Effector memory CD8-positive, alpha-beta T cell (primary cell): ENCODE measurements at places on chromosomes 13 and 19.

DNA sequence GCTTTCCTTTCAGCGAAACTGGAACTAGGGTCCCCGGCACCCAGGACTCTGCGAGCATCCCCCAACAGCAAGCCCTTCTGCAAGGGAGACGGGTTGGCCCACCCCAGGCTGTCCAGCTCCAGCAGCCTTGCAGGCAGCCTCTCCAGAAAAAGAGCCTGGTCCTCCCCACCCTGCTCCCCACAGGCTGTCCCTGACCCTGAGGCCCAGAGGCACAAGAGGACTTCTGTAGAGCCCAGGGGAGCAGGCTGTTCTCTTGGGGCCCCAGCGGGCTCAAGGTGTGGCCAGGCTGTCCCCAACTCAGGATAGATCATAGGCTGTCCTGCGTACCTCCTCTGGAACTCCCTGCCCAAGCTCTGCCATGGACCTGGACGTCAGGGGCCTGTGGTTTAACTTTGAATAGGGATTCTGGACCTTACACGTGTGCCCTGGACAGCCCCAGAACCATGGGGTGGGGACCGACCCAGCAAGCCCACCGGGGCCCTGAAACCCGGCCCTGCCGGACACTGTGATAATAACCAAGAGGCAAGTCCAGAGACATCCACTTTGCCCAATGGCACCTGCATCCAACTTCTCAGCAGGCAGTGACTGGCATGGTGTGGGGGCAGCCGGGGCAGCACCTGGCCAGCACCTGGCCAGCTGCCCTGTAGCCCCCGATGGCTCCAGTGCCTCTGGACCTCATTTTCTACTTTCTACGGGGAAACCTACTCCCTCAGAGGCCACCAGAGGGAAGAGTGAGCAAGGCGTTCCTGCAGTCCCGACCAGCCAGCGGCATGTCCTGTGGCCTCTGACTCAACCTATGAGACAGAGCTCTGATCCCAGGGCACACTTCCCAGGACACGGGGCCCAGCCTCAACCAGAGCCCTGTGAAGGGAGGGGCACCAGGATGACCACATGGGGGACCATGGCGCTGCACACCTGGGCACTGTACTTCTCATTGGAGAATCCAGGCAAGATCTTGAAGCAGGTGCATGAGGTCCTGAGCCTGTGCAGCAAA is 50.9 kb upstream of the TPM4 start:
- no peak for DNase-seq

GRCh38 chr13:45847554-45848224 is 3.9 kb downstream of the SIAH3 start:
- no peak for DNase-seq

DNA sequence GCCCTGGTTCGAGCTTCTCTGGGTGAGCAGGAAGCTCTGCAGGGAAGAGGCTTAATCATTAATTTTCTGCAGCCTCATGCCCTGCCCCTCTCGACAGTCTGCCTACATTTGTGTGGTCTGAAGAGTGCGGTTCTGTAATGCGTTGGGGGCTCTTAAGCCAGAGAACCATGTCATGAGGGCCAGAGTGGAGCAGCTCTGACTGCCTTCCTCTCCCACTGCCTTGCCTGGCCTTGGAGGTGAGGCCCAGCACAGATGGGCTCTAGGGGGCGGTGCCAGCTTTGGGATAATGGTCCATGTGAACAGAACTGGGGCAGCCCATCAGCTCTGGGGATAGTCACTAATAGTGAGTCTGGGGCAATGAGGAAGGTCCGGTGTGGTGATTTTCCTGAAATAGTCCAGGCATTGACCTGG is 5.7 kb downstream of the FGF9 start:
- DNase-seq: no peak

- DNase-seq: peak; percentile 63
These were observed 54.3 kb downstream of the GATAD2A start for GRCh38 chr19:19459707-19460251.

- DNase-seq: no peak
These were observed 35.4 kb downstream of the GSX1 start for GRCh38 chr13:27827646-27828045.

DNA sequence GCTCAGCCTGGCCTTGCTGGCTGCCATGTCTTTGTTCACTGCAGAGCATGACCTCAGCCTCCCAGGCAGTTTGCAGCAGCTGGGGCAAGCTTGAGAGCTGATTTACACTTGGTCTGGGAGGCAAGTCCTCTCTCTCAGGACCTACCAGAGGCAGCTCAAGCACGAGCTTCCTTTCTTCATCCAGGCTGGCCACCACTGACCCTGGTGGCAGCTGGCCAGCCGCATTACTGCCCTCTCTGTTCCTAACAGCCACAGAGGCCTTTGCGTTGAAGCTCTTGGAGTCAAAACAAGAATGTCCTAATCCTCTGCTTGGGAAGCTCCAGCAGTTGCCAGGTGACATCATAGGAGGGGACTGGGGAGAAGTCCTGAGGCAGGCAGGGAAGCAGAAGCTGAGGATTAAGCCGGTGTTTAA is 85.7 kb downstream of the NUFIP1 start:
- DNase-seq: no peak

DNA sequence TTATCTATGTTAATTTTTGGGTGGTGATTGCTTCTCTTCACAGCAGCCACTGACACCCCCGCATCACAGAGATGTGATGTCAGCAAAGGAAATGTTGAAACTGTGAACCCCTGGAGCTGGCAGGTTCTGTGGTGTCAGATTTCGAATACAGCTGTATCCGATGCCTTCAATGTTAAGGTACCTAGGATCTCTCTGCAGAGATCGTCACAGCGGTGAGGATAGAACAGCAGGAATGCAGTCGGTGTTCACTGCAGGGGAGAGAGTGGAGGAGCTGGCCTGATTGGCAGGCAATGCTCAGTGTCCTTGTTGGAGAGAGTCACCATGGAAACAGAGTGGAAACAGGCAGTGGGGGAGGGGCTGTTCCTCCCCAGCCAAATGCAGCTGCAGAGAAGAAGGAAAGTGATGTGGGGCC is 79.5 kb upstream of the ZNF835 start:
- no peak for DNase-seq

GRCh38 chr13:111247552-111247951 is 72.9 kb upstream of the TEX29 start:
- no peak for DNase-seq

DNA sequence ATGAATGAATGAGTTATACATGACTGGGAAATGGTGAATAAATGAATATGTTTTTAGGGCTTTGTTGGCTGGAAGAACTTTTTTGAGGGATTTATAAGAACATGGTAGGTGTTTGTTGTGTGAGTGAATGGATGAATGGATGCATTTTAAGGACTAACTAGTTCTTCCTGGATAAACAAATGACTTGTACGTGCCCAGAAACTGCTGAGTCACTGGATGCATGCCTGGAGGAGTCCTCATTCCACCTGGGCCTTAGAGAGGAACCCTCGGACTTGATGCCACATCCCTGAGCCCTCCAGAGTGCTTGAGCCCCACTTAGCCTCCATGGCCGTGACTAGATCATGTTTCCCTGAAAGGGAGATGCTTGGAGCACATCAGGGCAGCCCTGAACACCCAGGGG is 153.4 kb downstream of the DPF1 start:
- DNase-seq: no peak

DNA sequence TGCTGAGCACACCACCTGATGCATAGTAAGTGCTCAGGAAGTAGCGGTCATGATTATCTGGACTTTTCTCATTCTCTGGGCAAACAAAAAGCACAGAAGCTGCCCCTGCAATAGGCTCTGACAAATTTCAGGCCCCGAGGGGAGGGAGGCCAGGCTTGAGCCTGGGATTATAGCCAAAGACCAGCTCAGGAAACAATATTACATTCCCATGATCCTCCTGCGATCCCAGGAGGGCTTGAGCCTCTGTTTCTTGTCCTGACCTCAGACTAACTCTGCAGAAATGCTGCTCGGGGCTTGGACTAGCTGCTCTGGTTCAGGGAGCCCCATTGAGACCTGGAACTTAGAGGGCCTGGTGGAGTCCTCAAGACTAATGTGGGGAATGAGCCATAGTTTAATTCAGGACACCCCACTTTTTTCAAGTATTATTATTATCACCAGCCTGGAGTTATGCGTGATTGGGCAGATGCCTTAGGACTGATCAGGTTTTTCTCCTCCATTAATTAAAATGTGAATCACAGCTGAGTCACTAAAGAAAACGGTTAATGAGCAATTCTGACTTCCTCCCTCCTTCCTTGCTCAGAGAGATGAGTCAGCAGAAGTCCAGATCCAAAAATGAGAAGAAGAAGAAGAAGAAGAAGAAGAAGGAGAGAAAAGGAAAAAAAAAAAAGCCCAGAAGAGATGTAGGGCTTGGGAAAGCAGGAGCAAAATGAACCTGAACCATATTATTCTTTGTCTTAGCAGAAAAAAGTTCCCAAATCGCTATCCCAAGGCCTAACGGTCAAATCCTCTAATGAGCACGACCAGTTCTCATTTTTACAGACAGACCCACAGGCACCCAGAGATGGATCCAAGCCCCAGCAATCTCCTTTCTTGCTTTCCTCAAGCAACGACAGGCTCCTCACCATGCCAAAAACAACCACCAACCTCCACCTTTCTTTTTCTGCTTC is 107.2 kb downstream of the CACNA1A start:
- DNase-seq: no peak

- DNase-seq: no peak
These were observed 6.4 kb downstream of the ZNF808 start for GRCh38 chr19:52533901-52534300.

DNA sequence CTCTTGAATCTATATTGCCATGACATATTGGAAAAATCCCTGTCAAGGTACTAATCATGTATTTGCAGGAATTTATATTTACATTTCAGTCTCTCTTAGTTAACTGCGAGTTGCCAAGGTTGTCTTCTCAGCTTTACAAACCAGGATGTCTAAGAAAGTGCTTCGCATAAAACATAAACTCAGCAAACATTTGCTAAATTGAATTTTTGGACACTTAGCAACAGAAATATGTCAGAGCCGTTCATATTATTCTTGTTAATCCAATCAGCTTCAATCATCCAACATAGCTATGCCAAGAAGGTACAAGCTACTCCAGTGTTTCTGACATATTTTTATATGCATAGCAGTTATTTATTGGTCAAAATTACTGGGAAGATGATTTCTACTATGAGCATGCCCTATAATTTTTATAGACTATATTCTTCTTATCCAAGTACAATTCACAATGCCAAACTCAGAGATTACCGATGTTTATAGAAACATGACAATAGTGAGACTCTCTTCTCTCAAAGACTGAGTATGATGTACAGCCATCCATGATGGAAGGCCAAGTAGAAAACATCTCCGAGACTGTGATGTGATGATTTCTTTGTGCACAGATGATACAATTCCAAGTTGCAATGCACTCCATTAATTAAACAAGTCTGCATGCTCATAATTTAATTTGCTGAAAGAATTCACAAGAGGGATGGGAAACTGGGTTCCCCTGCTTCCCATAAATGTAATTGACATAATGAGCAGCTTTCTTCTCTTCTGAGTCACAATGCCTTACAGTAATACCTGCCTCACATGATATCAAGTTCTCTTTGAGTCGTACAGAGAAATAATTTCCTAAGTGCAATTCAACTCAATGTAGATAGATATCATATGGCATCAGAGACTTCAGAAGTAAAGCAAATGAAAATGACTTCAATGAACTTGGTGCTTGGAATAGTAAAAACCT is 776.3 kb downstream of the EFNB2 start:
- DNase-seq: no peak

DNA sequence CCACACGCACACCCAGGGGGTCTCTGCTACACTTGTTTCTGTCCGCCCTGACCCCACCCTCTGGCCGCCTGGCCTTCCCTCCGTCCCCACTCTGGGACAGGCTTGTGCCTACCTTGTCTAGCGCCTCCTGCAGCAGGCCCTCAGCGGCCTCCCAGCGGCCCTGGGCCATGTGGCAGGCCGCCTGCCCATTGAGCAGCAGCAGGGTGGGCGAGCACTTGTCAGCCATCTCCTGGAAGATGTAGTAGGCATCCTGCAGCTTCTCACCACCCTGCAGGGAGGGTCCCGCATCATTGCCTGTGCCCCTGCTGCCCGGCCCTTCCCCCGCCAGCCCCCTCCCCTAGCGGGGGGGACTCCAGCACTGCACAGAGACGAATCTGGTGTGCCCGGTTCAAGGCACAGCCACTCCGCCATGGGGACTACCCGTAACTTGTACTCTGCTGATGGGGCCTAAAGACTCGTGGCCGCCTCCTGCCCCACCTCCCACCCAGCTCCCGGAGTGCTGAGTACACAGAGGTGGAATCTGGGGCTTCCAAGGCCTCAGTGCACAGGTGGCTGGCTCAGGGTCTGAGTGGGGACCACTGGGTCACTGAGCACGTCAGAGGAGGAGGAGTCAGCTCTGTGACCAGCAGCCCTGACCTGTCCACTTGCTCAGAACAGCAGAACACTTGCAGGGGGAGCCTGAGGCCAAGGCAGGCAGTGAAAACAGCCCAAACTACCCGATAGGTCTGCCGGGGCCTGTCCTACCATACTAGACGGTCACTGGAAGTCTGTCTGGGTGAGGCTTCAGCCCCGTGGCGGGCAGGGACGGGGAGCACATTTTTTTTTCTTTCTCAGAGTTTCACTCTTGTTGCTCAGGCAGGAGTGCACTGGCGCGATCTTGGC is 7.4 kb upstream of the CERS1 start:
- no peak for DNase-seq

GRCh38 chr13:50587115-50587514 is 256.4 kb downstream of the DLEU7 start:
- DNase-seq: no peak

DNA sequence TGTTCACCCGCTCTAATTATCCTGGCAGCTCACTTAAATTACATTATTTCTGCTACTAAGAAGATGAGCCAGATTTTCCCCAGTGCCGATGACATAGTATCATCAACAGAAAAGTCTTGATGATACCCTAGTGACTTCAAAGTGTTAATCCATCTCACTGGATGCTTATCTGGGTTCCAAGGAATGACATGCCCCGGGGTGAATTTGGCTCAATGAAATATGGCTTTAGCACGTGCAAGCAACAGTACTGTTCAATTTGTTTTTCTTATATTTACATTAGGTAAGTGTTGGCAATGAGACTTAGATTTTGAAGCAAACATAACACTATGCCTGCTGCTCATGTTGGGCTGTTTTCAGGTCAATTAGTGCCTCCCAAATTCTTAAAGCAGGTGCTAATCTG is 548.2 kb upstream of the SLITRK1 start:
- no peak for DNase-seq

GRCh38 chr19:39109641-39110040 is 15.9 kb upstream of the PAK4 start:
- DNase-seq: no peak
